ENCODE measurements at places on chromosomes 7 and 10. TPM values are rescaled to one million over a fixed set of nuclear protein-coding genes. Genes with fewer than 3 reads are reported as not detected.

GRCh38 chr10:60385399-60385738 is 4.3 kb downstream of the ANK3 start:
- no peaks in the 10 kb centered on the region for H3K27me3 ChIP-seq
- H3K4me1 ChIP-seq, result peaks cover 14% of the 10 kb centered on the region
- DNase-seq, result no peak
- H3K27ac ChIP-seq, result no peak overlapping the region
- no peak overlapping the region for H3K4me3 ChIP-seq
- H3K36me3 ChIP-seq, result no peaks in the 10 kb centered on the region

GRID2IP gene
- 0.13 TPM for total RNA-seq

AMZ1 gene
- not detected for total RNA-seq

DNA sequence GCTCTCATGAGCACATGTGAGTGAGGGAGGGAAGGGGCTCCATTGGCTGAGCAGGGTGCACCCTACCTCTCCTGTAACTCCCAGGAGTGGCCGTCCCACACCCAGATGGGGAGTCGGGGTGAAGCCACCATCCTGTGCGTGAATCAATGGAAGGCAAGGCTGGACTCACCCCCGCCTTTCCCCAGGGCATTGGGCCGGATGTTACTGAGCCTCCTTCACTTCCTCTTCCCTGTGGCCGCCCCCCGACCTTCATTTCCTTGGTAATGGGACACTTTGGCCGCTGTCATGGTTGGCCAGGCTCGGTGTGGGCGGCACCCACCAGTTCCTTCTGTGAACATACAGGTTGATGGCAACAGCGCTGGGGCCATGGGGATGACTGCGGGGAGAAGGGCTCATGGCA is 209.0 kb downstream of the MGMT start:
- no peaks in the 10 kb centered on the region for H3K4me1 ChIP-seq
- no peak overlapping the region for H3K4me3 ChIP-seq
- no peak for DNase-seq
- no peaks in the 10 kb centered on the region for H3K36me3 ChIP-seq
- H3K27ac ChIP-seq, result no peak overlapping the region
- H3K27me3 ChIP-seq, result no peaks in the 10 kb centered on the region

DNA sequence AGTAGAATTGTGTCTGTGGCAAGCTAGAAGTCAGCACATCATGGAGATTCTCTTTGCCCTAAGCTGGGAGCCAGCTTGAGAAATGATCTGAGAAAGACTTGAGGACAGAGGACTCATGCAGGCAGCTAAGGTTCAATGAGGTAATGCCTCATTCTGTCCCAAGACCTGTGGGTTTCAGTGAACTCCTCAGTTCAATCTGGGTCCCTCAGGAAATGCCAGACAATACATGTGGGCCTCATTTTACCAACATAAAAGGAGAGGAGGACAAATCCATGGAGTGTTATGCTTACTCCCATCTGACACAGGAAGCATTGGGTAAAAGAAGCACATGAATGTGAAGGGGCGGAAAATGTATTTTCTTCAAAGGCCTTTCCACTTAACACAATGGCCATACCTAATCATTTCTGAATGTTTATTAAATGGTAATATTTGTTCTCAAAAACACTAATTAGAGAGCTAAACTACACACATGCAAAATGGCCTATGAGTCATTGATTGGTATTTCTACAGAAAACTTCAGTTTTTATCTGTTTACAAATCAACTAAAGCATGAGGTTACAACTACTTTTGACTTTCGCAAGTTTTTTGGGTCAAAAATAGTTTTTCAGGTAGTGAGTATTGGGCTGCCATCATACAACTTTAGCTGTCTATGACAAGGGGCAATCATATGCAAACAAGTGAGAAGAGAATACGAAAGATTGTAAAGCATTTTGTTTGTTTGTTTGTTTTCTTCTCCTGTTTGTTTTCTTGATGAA is 205.3 kb downstream of the CHRM2 start:
- no peak overlapping the region for H3K4me3 ChIP-seq
- no peaks in the 10 kb centered on the region for H3K36me3 ChIP-seq
- no peak overlapping the region for H3K27ac ChIP-seq
- H3K4me1 ChIP-seq, result no peaks in the 10 kb centered on the region

- no peak overlapping the region for H3K27ac ChIP-seq
- DNase-seq, result no peak
- H3K4me3 ChIP-seq, result no peak overlapping the region
- H3K4me1 ChIP-seq, result no peaks in the 10 kb centered on the region
These were observed 496.7 kb downstream of the SH2D4B start for GRCh38 chr10:81034383-81034782.

- H3K4me3 ChIP-seq, result no peak overlapping the region
- H3K27me3 ChIP-seq, result no peaks in the 10 kb centered on the region
- no peaks in the 10 kb centered on the region for H3K4me1 ChIP-seq
These were observed 2.8 kb upstream of the PPP1R3C start for GRCh38 chr10:91635401-91636400.

SFRP5 gene
- not detected for total RNA-seq

- no peaks in the 10 kb centered on the region for H3K27me3 ChIP-seq
- no peak overlapping the region for H3K27ac ChIP-seq
- H3K4me3 ChIP-seq, result no peak overlapping the region
- H3K36me3 ChIP-seq, result no peaks in the 10 kb centered on the region
- H3K4me1 ChIP-seq, result peaks cover 7% of the 10 kb centered on the region
- no peak for DNase-seq
These were observed 22.3 kb downstream of the AGK start for GRCh38 chr7:141573511-141573910.

- DNase-seq, result no peak
- H3K4me1 ChIP-seq, result no peaks in the 10 kb centered on the region
- no peak overlapping the region for H3K27ac ChIP-seq
- no peak overlapping the region for H3K4me3 ChIP-seq
- no peaks in the 10 kb centered on the region for H3K27me3 ChIP-seq
These were observed 27.3 kb upstream of the PLXDC2 start for GRCh38 chr10:19788902-19789301.

DNA sequence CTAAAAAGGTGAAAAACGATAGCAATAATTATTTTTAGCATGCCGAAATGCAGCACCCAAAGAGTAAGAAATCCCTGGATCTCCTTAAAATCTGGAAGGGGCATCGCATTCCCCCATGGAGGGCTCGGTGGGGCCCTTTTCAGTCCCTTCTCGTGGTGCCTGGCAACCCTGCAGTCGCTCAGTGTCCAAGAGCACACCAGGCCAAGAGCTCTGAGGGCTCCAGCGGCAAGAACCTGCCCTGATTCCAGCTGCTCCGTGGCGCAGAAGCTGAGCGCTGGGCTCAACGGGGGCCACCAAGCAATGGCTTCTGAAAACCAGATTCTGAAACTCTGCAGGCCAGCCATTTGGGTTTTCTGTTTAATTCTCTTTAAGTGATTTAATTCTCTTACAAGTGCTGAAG is 131.2 kb downstream of the PRKAG2 start:
- no peaks in the 10 kb centered on the region for H3K36me3 ChIP-seq
- no peaks in the 10 kb centered on the region for H3K27me3 ChIP-seq
- peaks cover 8% of the 10 kb centered on the region for H3K4me1 ChIP-seq

GRCh38 chr7:8221101-8221495 is 40.9 kb downstream of the ICA1 start:
- no peak overlapping the region for H3K4me3 ChIP-seq
- no peaks in the 10 kb centered on the region for H3K36me3 ChIP-seq
- H3K27ac ChIP-seq, result no peak overlapping the region
- no peaks in the 10 kb centered on the region for H3K27me3 ChIP-seq

RTKN2 gene
- total RNA-seq, result 1.2 TPM

PDZD7 gene
- 0.24 TPM for total RNA-seq

Data from thyroid gland (tissue), 4 donors.